ENCODE measurements at places on chromosomes 1 and 21.

GRCh38 chr1:218666263-218666662, 321.1 kb downstream of the TGFB2 start:
- DNase-seq, result no peak

- DNase-seq, result no peak
Measured at GRCh38 chr1:100627054-100627716, 89.2 kb downstream of the GPR88 start.

- no peak for DNase-seq
Measured at GRCh38 chr1:19689085-19689757, 24.5 kb downstream of the HTR6 start.

DNA sequence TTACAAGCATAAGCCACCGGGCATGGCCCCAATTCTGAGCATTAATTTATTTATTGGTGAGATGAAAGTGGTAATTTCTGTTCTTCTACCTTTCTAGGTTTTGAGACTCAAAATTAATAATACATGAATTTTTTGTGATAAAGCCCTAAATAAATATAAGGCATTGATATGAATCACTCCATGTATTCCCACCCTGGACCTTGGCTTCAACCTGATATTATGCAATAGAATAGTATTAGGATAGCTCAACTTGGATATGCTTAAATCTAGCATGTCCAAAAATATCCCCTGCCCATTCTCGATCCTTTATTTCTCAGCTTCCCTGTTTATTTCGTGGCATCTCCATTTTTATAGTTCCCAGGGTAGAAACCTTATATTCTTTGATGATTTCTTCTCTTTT, 2.5 kb downstream of the AGL start:
- no peak for DNase-seq

DNA sequence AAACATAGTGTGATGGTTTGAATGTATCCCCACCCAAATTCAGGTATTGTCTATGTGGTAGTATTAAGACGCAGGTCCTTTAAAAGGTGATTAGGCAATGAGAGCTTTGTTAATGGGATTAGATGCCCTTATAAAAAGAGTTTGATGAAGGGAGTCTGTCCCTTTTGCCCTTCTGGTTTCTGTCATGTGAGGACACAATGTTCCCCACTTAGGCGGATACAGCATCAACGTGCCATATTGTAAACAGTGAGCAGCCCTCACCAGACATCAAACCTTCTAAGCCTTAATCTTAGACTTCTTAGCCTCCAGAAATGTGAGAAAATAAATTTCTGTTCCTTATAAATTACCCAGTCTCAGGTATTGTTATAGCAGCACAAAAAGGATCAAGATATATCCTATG, 172.8 kb downstream of the FAF1 start:
- no peak for DNase-seq

- DNase-seq, result no peak
Measured at GRCh38 chr1:110914676-110915075, 41.7 kb downstream of the CD53 start.

GRCh38 chr1:46687093-46687659, 15.5 kb downstream of the TEX38 start:
- DNase-seq, result no peak

DNA sequence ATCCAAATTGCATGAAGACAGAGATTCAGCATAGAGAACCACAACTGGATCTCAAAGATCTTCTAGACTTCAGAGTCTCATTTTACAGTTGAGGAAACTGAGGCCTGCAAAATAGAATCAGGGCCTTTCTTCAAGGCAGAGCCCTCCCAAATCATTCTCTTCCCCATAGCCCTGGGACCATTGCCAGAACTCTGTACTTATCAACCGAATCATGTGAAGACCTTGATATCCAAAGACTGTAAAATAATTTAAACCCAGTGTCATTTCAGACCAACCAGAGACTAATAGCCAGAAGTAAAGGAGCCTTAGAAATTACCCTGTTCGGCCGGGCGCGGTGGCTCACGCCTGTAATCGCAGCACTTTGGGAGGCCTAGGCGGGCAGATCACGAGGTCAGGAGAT, 90.1 kb downstream of the DTL start:
- DNase-seq, result no peak

- DNase-seq, result no peak
Measured at GRCh38 chr1:224554620-224555259, 61.4 kb upstream of the CNIH3 start.

DNA sequence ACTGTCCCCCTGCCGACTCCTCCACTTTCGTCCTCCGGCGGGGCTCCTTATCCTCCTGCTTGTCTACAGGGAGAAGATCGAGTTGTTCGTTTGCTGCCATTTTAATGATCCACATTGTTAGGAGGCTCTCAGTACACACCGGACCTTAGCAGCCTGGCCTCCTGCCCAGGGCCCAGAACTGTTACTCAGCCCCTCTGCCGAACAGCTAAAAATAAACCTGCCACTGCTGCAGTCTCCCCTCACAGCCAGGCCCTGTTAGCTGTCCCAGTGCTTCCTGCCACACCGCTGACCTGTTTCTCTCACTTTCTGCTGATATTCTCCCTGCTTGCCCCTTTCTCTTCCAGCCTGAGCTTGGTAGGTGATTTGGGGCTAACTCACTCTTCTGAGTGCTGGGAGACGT, 8.3 kb downstream of the MAPKAPK2 start:
- DNase-seq, result no peak

- DNase-seq, result peak; percentile 21
Measured at GRCh38 chr1:64986903-64987871, 20.8 kb upstream of the JAK1 start.

DNA sequence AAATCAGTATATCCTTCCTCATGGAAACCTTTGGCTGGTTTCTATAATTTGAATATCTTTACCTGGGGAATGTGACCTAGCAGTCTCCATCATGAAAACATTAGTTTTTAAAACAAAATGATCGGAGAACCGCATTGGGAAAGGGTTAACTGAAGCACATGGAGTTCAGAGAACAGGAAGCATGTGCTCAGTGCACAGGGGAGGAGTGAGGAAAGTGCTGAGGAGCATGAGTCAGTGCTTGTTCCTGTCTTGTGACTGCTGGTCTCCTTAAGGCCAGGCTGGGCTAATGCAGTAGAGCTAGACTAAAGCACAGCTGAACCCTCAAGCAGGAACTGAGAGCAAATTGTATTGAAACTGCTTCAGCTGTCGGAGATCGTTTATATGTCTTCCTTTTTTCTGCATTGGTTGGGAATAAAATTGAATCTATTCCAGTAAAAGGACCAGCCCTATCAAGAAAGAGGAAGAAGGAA, 5.8 kb downstream of the IFI16 start:
- DNase-seq, result no peak

DNA sequence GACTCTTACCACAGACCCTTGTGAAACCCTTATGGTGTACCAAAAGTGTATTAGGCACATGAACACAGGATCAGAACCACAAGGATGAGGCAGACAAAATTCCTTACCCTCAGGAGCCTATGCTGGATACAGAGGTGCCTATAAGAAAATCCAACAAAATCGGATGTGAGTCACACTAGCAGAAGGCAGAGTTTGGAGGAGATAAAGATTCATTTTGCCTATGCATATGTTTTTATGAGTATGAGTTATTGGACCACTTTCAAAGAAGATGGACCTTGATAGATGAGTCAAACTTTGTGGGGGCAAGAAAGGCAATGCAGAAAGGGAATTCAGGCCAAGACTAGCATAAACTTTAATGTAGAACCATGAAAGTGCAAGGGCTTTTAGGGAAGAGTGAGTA, 17.0 kb downstream of the CAMK1G start:
- no peak for DNase-seq

DNA sequence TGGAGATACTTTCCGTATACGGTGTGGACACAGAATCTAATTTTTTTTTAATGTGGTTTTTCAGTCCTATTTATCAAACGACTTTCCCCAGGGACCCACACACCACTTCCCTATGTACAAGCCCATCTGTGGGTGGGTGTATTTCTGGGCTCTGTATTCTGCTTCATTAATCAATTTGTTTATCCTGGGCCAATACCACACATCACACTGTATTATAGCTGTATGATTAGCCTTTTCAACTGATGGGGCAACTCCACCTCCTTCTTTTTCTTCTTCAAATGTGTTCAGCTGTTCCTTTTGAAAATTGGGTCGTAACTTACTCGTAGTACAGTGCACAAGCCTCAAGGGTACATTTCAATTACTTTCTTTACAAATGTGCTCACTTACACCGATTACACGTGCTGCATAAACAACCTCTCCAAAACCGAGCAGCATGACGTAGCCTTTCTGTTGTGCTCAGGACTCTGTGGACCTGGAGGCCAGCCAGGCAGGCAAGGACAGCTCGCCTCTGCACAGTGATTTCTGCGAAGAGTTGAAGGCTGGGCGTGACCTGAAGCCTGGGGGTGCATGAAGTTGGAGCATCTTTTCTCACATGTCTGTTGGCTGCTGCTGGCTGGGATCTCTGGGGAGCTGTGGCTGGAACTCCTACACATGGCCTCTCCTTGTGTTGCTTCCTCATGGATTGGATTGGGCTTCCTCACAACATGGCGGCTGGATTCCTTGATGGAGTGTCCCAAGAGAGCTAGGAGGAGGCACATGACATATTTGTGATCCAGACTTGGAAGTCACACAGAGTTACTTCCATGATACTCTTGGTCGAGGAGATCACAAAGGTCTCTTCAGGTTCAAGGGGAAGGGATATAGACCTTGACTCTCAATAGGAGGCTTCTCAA, 126.5 kb downstream of the CRYAA start:
- DNase-seq, result no peak

- DNase-seq, result no peak
Measured at GRCh38 chr1:17946434-17946833, 161.2 kb upstream of the IGSF21 start.

DNA sequence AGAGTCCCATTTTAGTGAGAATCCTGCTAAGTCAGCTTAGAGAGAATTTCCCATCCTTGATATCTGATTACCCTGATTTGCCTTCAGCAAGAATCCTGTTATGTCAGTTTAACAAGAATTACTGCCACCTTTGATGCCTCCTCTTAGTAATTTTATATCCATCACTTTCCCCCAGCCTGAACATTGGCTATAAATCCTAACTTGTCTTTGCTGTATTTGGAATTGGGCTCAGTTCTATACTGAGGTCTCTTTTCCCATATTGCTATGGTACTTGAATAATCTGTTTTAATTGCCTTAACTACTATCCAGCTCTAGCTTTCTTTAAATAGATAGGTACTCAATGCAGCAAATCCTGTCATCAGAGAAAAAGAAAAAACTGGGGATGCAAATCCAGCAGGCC, 842.0 kb upstream of the ADAMTS5 start:
- DNase-seq, result no peak

- DNase-seq, result no peak
Measured at GRCh38 chr1:27487966-27488884, 1.7 kb downstream of the WASF2 start.

DNA sequence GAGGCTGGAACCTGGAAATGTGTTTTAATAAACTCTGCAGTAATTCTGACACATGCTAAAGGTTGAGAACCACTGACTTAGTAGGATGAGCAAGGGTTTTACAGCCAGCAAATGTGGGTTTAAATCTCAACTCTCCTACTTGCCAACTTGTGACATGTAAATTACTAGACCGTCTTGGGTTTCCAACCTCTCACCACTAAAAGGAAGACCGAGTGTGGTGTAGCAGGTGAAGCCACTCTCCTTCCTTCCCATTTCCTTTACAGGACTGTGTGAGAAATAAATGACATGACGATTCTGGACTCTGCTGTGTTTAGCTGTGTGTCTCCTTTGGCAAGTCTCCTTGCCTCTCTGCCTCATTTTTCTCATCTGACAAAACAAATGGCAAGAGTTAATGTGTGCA, 49.5 kb upstream of the DNAJC6 start:
- peak; percentile 31 for DNase-seq

All from NCI-H510A treated with DMSO at 0.1 percent for 48 hours (cell line).